ENCODE measurements at places on chromosomes 11 and 22.

DNA sequence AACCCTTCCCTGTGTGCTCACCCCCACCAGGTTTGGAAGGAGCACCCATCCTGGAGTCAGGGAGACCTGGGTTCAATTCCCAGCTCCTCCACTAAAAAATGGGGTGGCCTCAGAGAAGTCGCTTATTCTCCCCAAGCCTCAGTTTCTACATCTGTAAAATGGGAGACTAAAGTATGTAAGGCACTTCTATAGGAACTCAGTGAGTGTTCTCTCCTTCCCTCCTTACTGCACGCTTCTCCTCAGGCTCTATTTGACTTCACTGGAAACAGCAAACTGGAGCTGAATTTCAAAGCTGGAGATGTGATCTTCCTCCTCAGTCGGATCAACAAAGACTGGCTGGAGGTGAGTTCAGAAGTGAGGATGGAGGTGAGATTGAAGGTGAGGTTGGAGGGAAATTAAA, 11.3 kb downstream of the NCF4 start:
- DNase-seq = no peak

DNA sequence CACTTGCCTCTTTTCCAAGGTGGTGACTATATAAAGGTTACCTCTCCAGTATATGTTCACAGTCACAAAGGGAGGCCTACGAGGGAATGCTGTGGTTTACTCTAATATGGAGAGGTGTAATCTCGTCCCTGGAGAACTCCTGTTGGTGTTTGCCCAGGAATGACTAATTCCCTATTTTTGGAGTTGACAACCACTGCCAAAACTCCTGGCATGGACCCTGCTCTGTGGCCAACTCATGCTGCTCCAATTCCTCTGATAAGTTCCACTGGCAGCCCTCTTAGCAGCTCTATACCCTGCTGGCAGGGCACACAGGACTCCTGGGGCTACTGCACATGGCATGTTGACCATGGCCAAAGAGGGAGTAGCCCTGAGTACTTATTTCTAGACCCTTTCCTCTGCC, 418.7 kb upstream of the ANO5 start:
- DNase-seq = no peak

- no peak for DNase-seq
Observed at GRCh38 chr11:36186340-36187175, 102.7 kb downstream of the COMMD9 start.

DNA sequence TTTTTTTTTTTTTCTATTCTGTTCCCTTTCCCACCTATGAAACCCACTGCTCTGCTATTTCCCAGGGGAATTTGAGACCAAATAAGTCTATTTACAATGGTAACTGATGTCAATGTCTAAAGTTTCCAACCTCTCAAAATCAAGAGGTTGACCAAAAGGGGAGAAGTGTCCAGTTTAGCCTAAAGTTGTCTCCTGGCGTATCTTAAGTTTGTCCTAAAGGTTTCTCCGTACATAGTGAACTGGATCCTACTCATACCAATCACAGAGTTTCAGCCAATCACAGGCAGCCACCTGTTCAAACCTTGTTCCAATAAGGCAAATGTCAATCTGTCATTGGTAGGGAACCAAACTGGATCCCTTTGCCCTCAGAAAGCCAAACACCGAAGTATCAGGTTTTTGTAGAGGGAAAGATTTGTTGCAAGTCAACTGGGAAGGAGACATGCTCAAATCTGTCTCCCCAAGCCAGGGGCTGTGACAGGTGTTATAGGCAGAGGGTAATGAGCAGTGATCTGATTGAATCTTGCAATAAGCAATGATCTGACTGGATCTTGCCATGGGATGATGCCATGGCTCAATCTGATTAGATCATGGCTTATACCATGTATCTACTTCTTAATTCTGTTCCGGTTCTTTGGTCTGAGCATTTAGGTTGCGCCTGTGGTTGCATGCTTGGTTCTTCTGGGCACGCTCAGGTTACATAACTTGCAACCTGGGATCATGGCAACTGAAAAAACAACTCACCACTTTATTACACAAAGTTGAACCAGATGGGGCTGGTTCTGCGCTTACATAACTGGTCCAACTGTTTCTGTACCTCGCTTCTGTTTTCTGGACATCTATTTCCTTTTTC, 1.1 kb upstream of the VPS37C start:
- DNase-seq = peak; percentile 63

- no peak for DNase-seq
Observed at GRCh38 chr22:48336339-48337060, 1491.2 kb downstream of the BRD1 start.

DNA sequence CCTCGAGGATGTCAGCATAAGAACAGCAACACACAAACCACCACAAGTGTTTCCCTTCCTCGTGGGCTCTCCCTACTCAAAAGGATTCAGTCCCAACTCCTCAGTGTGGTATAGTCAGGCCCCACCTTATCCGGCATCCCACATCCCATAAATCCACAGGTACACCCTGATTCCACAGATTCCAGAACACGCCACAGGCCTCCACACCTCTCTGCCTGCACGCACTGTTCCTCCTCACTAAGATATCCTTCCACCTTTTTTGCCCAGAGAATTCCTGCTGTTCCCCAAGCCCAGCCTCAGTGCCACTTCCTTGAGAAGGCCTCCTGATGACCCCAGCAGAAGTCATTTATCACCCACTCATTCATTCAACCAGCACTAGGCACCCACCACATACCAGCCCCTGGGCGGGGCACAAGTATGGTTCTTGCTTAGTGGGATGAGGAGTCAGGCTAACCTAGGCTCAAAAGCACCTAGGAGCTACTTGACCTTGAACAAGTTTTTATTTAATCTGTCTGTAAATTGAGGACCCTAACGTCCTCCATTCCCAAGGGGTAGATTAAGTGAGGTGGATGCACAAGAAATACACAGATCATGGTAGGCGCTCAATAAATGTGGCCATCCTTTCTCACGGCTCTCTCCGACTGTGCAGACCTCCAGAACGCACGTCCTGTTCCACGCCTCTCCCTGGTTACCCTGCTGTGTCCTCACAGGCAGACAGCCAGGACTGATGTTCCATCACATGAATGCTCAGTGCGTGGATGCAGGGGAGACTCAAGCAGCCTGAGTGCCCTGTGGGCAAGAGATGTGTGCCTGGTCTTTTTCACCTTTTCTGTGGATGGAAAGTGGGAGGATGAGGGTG, 2.1 kb upstream of the KCNJ4 start:
- no peak for DNase-seq

DNA sequence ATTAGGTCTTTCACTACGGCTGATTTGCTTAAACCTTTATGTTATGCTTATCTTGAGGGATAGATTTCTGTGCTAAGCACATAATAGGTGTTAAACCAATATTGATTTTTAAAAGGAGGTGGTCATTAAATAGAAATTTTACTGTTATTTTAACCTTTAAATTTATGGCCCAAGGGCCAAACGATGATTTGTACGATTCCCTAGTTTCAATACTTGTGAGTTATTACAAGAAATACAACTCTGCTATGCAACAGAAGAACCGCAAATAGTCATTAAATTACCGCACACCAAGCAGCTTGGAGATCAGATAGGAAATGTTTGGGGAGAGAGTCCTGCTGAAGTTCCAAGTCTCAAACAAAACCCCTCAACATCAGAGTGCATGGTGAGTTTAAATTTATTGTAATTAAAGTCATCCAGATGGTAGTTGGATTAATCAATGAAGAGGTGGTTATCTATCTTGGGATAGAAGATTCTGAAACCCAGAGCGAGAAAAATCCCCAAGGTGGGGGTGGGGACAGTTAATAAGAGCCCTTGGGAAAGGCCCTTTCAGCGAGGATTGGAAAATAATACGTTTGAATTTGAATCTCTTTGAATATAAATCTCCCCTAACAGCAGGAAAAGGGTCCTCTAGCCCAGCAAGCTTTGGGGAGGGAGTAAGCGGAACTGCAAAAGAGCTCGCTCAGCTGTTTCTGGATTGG, 805 bp upstream of the QSER1 start:
- no peak for DNase-seq

DNA sequence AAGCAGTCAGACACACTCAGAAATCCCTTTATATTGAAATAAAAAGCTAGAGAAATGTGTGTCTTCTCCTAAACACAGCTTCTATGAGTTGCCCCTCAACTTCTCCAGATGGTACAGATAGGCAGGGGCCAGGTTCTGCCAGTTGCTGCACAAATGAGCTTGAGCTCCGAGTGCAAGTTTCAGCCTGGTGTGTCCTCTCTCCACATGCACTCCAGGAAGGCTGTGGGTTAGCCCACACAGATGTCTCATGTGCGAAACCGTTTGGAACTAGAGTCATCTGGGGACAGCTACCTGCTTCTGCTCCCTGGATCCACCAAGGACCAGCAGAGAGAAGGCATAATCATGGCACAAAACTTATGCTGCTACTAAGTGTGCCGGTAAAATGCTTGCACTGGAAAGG, 812.6 kb downstream of the OPCML start:
- DNase-seq = no peak

DNA sequence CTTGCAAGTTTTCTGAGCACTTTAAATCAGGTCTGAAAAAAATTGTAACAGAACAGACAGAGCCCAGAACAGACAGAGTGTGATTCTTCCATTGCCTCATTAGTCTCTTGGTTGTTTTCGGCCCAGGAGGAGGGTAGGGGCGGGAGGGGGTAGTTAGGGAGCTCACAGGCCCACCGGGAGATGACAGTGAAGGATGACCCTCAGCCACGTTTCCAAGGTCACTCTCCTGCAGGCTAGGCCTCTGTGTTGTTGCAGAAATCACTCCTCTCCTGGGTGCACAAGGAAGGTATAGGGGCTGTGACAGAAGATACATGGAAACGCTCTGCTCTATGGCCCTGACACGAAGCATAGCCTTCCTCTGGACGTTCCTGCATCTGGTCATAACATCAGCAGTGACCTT, 69.3 kb downstream of the ABTB2 start:
- no peak for DNase-seq
